Right renal pelvis (tissue), 4 donors: ENCODE measurements at places on chromosomes 5 and 9.

- DNase-seq = no peak
Measured at GRCh38 chr9:136979769-136980587, 2.7 kb downstream of the PTGDS start.

GRCh38 chr5:100165309-100165708 lies 369.9 kb upstream of the FAM174A start:
- DNase-seq = no peak

DNA sequence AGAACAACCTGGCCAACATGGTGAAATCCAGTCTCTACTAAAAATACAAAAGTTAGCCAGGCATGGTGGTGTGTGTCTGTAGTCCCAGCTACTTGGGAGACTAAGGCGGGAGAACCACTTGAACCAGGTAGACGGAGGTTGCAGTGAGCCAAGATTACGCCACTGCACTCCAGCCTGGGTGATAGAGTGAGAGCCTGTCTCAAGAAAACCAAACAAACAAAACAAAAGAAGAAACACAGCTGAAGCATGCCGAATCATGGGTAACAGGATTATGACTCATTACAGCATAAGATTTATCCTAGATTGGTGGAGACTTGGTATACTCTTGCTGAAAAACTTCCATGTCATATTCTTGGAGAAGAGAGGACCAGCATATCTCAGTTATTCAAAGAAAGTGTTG lies 236.7 kb upstream of the CCNH start:
- no peak for DNase-seq

- no peak for DNase-seq
Measured at GRCh38 chr5:109406719-109407118, 3.1 kb downstream of the PJA2 start.

DNA sequence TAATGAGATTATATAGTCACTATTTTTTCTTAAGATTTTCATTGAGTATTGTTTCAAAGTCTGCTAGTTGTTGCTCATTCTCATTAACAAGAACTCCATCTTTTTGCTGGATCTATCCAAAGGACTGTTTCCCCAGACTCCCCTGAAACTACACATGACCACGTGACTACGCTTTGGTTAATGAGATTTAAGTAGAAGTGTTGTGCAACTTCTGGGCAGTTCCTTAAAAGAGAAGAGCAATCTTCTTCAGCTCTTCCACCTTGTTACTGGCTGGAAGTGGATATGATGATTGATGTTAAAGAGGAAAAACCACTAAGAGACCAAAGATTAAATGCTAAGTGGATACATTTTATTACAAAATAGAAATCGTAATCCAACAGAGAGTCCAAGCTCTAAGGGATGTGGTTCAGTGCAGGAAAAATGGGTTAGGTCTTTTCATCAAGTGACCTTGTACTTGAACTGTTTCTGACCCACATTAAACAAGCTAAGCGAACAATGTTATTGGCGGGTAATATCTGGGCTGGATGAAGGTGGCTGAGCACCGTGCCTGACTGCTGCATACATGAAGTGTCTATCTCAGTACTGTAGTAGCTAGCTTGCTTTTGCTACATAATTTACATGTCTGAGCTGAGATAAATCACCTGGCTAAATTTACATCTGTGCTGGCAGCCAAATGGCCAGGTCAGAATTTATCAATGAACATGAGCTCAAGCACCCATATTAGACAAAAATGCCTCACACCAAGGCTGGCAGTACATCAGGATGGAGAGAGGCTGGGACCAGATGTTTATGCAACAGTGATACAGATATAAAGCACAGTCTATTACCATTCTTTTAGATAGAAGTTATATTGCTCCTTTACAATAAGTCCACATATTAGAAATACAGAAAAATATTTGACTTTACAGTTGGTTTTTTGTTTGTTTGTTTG lies 7.5 kb upstream of the CTNNAL1 start:
- no peak for DNase-seq

DNA sequence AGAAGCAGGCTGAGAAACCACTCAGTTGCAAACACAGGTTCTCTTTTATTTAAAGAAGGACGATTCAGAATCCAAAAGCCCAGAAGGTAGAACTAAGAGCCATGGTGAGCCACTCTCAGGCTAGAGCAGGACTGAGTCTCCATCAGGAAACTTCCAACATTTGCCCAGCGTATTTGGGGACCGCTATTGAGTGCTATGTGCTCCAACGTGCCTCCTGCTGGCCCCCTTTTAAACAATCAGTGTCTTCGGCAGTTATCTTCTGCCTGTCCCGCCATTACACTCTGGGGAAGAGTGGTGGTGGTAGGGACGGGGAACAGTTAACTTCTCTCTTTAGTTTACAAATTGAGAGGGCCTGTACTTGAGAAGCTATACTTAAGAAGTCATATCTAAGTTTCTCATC lies 78.1 kb downstream of the DENND1A start:
- no peak for DNase-seq

DNA sequence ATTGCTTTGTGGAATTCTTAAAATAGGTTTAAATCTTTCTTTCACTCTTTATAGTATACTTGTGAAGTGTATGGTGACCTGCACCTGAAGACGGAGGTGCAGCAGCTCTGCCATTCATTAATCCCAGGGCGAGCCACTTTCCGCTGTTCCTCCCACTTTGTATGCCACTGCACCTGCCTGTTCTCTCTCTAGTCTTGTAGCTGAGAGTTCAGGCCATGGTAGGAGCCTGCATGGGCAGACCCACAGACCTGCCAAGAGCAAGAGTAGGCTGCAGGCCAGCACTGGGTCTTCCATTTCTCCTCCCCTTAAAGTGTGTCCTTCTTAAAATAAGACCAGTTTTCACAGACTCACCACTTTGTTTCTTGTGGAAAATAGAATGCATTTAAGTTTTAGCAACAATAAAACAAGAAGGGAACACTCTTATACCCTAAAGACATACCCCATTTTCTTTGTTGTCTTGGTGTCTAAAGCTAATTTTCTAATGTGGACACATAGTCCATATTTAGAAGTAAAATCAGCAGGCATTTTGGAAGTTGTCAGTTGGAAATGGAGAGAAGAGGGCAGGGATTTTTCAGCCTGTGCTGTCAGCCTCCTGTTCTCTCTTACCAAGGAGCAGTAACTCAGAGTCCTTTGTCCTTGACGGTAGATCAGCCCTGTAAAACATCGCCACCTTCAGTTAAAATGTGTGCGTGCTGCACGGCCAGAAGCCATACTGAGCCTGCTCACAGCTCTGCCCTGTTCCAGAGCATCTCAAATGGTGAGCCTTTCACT lies 103.2 kb downstream of the SNCAIP start:
- DNase-seq = peak; percentile 72

DNA sequence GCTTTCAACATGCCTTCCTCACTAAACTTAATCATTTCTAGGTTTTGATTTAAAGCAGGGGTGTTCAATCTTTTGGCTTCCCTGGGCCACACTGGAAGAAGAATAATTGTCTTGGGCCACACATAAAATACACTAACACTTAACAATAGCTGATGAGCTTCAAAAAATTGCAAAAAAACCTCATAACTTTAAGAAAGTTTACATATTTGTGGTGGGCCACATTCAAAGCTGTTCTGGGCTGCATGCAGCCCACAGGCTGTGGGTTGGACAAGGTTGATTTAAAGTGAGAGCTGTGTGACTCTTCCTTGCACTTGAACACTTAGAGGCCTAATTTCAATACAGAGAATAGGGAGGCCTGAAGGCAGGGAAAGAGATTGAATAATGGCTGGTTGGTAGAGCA lies 598.3 kb downstream of the EFNA5 start:
- DNase-seq = no peak

DNA sequence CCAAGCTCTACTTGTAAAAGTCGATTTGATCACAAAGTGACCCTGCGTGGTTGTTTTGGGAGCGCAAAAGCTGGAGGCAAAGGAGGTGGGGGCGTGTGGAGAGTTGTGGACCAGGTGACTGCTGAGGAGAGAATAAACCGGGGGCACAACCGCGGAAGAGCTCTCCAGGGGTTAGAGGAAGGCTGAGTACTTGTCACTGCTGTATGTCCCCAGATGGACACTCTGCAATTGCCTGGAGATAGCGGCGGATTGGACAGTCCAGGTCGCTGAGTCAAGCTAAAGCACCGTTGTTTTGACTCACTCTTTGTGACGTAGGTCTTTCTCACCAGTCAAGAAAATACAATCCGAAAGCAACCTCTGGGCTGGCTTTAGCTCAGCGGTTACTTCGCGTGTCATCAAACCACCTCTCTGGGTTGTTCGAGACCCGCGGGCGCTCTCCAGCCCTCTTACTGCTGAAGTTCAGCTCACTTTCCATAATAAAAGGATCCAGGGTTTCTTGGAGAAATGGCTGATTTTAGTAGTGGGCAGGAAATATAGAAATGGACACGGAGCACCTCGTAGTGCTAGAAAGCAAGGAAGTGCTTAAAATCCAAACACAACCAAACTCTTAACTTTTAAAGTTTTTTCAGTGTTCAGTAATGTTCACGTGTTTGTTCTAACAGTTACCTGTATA lies 25.7 kb downstream of the ZMAT2 start:
- DNase-seq = peak; percentile 33

DNA sequence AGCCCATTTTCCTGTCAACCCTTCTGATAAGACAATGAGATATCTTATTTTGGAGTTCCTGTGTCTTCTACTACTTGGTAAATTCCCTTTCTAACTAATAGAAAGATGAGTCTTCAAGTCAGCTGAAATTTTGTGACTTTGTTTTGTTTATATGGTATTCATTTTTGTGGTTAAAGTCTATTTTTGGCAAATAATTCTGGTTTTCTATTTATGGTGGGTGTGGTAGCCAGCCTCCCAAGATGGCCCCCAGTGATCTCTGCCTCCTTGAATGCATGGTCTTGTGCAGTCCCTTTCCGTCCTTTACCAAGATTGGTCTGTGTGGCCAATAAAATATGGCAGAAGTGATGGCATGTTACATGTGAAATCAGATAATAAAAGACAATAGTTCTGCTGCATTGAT lies 91.5 kb downstream of the NR3C1 start:
- no peak for DNase-seq

GRCh38 chr5:116492016-116492623 lies 82.5 kb downstream of the SEMA6A start:
- no peak for DNase-seq

GRCh38 chr5:851076-851475 lies 290 bp upstream of the ZDHHC11 start:
- DNase-seq = no peak

DNA sequence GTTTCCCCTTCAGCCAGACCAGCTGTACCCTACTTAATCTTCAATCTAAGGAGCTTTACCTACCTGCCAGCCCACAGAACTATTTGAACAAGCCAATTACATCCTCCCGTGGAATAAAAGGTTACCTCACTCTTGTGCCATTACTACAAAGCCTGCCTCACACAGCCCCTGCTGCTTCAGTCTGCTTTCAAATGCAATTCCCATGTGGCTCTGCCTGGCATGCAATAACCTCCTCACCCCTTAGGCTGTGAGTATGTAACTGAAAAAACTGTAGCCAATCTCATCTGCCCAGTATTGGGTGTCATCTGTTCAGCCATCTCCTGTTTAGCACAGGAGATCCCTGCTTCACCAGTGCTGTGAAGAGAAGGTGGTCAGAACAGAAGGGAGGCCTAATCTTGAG lies 6.1 kb upstream of the GCNT1 start:
- DNase-seq = no peak

DNA sequence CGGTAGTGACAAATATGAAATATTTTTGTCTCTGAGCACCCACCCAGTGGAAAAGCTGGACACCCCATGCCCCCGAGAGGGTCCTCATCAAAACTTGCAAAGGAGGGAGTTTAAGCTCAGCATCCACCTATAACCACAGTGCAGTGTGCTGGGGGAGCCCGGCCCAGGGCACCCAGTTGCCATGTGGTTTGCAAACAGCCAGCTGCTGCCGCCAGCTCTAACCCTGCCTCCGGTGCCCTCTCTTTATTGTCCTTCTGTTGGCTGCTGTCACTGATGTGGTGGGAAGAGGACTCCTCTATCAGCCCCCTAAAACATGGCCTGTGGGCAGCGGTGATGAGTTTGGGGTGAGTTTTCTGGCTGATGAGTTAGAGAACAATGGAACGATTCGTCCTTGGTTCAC lies 160.9 kb upstream of the MVB12B start:
- no peak for DNase-seq

DNA sequence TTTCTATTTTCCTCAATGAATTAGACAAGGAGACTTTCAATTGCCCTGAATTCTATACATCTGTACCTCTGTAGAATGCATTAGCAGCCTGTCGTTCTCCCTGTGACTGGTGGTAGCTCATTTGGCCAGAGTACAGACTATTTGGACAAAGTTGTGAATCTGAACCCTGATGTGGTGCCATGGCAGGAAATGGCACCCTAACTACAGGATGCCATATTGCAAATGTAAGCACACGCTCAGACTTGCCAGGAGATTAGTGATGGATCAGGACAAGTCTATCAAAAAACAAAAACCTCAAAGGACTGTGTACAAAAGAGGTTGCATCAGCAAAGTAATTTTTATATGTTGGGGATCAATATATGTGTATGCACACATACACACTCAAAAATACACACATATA lies 58.3 kb downstream of the SVEP1 start:
- DNase-seq = no peak
